ENCODE measurements at places on chromosomes 3 and 15. TPM values are rescaled to one million over a fixed set of nuclear protein-coding genes. Genes with fewer than 3 reads are reported as not detected.

DNA sequence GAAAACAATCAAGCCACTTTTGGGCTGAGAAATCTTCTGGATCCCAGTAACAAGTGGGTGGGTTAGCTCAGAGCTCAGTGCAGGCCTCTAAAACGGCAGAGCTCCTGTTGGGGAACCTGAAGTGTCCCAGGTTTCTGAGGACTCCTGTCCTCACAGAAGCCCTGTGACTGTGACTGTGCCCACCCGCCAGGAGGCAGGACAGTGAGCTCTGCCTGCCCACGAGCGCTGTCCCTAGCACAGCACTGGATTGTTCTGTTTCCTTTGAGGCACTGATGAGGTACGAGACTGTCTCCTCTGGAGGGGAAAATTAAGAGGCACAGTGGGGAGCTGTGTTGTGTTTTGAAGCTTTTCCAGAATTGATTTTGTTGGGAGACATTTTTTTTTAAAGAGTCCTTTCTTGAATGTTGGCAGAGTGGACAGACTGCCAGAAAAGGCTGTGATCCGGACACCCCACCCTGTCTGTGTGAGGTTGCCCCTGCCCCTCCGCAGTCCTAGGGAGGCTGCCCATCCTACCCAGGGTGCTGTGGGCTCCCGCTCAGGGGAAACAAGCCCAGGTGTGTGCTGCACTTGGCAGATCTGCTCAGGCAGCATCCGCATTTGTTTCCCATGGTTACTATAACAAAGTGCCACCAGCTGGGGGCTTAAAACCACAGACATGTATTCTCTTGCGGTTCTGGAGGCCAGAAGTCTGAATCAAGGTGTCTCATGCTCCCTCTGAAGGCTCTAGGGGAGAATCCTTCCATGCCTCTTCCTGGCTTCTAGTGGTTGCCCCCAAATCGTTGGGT lies 66.6 kb upstream of the LARS2 start:
- DNase-seq: no peak

- DNase-seq: no peak
Measured at GRCh38 chr3:30233913-30234646, 372.3 kb upstream of the TGFBR2 start.

DNA sequence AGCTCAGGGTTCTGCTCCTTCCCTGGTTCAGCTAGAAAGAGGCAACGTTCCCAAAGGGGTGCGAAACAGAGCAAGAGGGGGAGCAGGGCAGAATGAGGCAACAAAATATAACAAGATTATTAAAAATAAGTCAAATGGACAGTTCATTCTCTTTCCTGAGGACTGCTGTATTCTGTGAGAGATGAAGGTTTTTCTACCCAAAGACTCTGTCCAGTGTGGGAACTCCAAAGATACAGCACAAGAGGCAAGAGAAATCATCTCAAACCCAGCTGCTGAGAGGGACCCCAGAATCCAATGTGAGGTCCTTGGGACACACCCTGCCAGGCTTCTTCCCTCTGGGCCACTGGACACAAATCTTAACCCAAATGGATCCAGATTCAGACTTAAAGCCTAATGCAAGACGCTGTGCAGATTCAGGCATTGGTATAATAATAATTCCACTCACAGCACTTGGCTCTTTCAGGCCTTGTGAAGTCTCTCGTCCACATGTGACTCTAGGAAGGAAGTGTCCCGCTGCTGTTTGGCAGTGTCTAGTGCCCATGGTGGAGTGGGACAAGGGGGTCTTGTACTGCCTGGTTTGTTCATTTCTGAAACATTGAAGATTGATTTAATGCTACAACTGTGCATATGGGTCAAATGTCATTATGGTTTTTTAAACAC lies 14.5 kb upstream of the ARHGAP31 start:
- no peak for DNase-seq

DNA sequence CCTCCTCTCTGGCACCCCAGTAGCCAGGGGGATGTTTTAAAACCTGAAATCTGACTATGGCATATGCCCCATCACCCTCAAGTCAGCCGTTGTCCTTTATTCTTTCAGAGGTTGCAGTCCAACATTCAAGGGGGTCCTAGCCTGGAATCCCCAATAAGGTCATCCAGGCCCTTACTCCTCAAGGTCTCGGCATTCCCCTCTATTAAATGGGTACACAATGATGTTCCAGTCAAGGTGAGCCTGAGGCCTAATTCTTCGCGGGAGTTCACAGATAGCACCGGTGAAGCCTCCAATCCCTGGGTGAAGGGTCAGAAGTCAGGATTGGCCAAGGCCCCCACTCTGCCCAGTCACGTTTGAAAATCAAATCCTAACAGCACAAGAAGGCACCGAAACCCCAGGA lies 8.1 kb upstream of the SEMA3F start:
- no peak for DNase-seq

DNA sequence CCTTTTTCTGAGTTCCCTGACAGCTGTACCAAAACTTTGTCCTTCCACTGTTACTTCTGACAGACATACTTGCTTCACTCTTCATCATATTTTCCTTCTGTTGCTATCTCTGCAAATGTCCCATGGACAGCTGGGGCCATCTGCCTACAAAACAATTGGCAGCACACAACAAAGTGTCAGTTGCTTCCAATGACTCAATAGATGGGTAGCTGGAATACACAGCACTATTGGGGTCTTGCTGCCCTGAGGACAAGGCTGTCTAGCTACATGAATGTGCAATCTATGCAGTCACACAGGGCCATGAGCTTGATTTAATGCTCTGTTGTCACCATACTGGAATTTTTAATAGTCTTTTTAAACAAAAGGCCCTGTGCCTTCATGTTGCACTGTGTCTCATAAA lies 192.8 kb downstream of the DTWD1 start:
- DNase-seq: no peak

DNA sequence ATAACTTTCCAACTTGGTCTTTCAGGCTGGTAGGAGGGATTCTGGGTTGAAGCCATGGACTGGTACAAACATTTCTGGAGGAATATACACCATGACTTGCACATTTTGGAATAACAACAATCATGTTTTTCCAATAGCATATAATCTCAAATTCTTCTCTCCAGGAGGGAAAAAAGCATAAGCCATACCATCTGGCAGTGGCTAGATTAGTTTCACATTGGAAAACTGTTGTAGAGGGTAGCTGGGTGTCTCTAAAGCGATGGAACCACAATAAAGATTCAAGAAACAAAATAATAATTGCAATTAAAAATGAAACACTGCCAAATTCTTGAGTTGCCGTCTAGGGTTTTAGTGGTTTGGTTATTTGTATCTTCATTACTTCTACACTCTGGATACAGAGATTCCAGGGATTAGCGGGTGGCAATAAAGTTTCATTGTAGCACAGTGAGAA lies 278.5 kb upstream of the RASGRP1 start:
- no peak for DNase-seq

DNA sequence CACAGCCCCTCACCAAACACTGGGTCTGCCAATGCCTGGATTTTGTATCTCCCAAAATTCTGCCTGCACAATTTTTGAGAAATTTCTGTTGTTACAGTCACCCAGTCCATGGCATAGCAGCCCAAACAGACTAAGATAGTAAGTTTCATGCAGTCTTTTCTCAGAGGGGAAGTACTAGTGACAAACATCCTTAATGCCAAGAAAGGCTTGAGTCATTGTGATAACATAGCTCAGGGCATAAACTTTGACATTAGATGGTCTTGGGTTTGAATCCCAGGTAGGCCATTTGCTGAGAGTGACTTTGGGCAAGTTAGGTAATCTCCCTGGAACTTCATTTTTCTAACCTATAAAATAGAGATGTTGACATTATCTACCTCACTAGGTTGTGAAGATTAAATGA lies 36.1 kb upstream of the PFN2 start:
- DNase-seq: no peak

GRCh38 chr3:187328691-187329090 lies 37.2 kb upstream of the MASP1 start:
- DNase-seq: no peak

- no peak for DNase-seq
Measured at GRCh38 chr15:25694823-25695312, 168.3 kb downstream of the ATP10A start.

- DNase-seq: no peak
Measured at GRCh38 chr3:57876632-57877031, 120.5 kb downstream of the SLMAP start.

The FGF7 gene
- not detected for total RNA-seq

The NTRK3 gene
- 0.29 TPM for total RNA-seq

The CPN2 gene
- not detected for total RNA-seq

The GHRL gene
- total RNA-seq: not detected

The CLDN11 gene
- not detected for total RNA-seq

Data from CD8-positive, alpha-beta memory T cell (primary cell).